ENCODE measurements at places on chromosomes 1 and 21.

GRCh38 chr21:39073717-39074116, 109.5 kb downstream of the PSMG1 start:
- DNase-seq, result no peak

- DNase-seq, result no peak
Observed at GRCh38 chr1:1441002-1441888, 5.8 kb downstream of the VWA1 start.

- no peak for DNase-seq
Observed at GRCh38 chr1:162006081-162006480, 17.6 kb downstream of the OLFML2B start.

DNA sequence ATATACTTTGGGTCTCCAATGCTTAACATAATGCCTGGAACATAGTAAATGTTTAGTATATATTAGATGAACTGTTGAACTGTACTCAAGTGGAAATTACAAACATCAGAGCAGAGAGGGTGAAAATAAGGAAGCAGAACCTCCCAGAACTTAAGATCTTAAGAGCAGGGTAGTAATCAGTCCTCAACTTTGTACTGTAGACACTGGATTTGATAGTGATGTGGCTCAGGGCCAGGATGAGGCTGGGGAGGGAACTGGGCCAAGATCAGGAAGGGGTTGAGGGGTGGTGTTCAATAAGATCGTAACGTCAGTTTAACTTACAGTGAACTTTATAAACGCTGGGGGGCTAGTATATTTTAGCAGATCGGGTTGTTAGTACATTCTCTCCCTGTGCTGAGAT, 15.4 kb downstream of the MPZL1 start:
- no peak for DNase-seq

- no peak for DNase-seq
Observed at GRCh38 chr1:202698276-202698675, 12.0 kb downstream of the SYT2 start.

DNA sequence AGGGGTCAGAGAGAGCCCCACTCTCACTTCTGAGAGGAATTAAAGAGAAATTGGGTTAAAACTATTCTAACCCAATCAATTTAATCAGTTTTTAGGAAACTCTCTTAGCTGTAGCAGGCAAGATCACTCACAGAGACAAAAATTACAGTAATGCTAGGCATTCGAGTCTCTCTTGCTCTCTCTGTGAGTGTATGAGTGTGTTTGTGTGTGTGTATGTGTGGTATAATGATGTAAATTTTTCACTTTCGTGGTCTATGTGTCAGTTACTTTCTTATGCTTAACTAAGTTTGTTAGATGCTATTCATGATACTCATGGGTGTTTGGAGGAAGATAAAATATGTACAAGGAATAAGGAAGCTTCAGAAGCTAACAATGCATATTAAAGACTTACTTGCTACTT, 131.3 kb downstream of the FASLG start:
- DNase-seq, result no peak

DNA sequence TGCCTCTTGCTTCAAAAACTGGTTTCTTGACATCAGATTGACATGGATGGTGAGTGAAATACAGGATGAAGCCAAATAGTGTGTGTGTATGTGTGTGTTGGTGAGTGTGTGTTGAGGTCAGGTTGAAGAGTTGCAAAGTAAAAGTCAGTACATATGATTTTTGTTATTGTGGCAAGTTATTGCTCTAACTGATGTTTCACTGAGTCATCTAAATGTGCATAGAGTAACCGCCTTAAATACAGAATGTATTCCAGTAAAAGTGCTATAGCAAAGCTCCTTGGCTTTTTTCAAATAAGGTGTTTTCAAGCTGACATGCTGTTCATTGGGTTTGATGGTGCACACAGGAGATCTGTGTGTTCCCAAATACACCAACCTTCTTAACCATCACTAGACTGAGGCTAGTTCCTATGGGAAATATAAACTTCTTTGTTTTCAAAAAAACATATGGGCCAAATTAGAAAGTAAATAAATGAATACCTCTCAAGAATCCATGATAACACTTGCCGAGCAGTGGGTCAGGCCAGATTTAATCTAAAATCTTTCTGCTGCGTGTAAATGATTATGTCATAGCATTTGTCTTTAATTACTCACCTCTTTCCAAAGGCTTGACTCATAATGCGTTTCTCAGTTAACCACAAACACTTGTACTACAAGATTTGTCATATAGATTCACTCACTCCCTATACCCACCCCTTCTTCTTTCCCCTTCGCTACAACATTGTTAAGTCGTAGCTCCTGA, 151.1 kb downstream of the LYPLAL1 start:
- no peak for DNase-seq

DNA sequence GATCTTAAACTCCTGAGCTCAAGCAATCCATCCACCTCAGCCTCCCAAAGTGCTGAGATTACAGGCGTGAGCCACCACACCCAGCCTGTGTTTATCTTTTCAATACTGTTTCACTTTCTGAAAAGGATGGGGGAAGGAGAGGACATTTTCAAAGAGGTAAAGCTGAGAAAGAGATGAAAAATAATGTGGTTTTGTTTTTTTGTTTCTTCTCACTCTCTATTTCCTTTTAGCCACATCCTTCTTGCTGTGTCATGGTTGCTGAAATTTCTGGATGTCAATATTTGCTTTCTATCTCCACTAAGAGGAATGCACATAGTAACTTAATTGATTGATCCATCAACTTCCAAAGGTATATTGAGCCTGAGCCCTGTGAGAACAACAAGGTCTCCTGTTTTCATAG, 6.4 kb upstream of the C1orf21 start:
- no peak for DNase-seq

DNA sequence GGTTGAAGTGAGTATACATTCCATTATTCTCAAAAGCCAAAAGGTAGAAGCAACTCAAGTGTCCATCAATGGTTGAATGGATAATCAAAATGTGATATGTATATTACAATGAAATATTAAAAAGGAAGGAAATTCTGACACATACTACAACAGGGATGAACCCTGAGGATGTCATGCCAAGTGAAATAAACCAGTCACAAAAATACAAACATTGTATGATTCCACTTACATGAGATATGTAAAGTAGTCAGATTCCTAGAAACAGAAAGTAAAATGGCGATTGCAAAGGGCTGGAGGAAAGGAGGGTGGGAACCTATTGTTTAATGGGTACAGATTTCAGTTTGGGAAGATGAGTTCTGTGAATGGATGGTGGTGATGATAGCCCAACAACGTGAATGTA, 5.8 kb downstream of the SLC44A3 start:
- DNase-seq, result no peak

- DNase-seq, result no peak
Observed at GRCh38 chr1:215526147-215526845, 40.8 kb upstream of the KCTD3 start.

DNA sequence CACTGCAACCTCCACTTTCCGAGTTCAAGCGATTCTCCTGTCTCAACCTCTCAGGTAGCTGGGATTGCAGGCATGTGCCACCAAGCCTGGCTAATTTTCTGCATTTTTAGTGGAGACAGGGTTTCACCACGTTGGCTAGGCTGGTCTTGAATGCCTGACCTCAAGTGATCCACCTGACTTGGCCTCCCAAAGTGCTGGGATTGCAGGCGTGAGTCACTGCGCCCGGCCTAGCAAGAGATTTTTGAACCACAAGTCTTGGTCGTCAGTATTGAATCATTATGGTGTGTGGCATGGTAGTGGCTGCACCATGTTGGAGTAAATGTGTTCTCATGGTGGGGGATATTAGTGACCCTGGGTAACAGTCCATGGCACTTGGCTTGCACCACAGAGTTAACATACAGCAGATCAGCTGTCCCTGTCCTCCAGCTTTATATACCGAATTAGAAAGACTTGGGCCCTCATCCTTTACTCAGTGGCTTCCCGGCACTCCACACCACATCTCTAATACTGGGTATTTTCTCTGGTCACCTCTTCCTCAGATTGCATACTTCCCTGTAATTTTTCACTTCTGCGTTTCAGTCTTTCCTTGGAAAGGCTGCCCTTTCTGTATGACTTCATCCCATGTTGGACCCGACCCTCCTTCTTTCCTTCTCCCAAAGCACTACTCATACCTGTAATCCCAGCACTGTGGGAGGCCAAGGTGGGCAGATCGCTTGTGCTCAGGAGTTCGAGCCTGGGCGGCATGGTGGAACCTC, 25.1 kb downstream of the AK4 start:
- no peak for DNase-seq

- DNase-seq, result no peak
Observed at GRCh38 chr1:153536671-153537375, 1.0 kb upstream of the S100A6 start.

DNA sequence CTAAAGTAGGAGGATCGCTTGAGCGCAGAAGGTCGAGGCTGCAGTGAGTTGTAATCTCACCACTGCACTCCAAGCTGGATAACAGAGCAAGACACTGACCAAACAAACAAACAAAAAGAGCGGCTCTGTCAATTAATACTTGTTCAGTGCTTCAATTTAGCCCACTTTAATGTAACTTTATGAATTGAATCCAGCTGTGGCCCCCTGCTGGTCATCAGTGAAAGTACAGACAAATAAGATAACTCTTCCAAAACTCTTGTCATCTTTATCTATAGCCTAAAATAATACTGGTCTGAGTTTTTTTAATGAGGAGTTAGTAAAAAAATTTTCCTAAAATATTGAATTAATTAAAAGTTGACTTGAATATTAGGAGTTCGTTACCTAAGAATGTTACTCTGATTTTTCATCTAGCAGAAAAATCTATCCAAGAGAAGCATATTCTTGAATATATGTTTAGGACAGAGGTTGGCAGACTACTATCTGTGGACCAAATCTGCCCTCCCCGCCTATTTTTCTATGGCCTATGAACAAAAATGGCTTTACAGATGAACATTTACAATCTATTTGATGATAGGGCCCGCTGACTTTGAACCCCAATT, 26.1 kb downstream of the ATP5PF start:
- DNase-seq, result no peak

DNA sequence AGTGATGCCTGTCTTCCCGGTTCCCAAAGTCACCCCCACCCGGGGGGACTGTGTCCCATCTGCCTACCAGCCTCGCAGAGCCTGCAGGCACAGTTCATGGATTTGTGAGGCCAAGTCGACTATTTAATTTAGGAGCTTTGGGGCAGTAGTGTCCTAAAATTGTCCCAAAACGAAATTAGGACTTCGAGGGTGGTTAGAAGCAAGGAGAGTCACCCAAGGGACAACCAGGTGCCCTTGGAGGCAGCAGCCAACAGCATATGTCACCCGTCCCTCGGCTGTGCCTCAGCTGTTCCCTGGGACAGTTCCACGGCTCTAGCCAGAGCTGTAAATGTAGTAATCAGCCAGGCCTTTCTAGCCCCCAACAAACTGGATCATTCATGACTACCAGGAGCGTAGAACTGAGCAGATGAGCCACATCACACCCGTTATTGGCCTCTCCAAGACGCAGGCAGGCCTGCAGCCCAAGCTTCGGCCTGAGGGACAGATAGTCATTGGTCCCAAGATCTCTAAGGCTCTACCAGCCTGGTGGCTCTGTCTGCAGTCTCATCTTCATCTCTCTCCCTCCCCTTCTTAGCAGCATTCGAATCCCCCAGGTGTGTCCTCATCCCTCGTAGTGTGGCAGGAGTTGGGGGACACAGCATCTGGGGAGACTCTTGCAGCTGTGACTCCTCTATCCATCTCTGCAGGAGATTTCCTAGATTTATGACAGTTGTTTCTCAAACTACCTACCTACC, 2.9 kb downstream of the PAX7 start:
- no peak for DNase-seq

DNA sequence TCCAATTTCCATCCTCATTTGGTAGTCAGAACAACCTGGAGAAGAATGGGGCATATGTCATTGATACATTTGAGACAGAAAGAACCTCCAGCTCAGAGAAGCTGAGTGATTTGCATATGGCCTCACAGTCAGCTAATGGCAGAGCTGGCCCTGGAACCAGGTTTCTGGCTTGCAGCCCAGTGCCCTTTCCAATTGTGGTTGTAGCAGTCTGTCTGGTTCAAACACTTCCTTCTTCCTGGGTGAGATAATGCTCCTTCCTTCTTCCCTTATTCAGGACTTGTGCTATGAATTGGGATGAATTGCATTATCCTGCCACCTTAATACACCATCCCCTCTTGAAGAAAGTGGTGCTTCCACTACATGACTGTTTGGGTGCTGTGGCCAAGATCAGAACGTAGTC, 24.2 kb downstream of the SLC5A9 start:
- DNase-seq, result no peak

DNA sequence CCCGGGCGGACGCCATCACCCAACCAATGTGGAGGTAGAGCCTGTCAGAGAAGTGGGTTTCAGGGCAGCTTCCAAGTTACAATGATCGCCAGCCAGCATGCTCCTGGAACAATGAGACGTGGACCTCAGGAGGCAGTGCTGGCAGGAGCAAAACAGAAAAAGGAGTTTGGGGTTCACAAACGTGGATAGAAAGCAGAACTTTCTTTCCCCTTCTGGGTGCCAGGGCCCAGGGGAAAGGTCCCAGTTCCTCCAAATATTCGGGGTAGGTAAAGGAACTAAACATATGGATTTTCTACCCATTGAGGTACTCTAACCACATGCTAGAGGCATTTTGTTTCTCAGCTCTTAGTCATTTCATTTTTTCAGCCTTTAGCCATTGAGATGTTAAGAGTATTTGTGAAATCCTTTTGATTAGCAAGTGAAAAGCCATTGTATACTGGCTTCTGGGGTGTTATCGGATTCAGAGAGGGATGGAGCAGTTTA, 488.4 kb upstream of the ADGRL2 start:
- no peak for DNase-seq

DNA sequence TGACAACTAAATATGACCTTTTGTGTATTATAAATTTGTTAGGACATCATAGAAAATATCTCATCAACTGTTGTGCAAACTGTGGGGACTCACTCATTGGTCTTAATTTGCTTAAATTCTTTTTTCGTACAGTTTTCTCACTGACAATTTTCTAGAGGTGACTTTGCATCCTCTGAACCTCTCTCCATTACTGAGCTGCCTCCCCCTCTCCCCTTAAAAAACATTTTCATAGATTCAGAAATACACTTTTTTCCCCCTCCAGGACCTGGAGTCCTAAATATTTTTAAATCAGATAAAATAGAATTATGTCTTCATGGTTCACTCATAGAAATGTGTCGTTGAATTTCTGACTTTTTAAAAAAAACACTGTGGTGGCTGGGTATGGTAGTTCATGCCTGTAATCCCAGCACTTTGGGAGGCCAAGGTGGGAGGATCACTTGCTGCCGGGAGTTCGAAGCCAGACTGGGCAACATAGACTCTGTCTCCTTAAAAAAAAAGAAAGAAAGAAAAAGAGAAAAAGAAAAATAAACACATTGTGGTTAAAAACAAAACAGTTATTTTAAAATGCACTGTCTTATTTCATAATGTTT, 1.5 kb downstream of the CNST start:
- no peak for DNase-seq

DNA sequence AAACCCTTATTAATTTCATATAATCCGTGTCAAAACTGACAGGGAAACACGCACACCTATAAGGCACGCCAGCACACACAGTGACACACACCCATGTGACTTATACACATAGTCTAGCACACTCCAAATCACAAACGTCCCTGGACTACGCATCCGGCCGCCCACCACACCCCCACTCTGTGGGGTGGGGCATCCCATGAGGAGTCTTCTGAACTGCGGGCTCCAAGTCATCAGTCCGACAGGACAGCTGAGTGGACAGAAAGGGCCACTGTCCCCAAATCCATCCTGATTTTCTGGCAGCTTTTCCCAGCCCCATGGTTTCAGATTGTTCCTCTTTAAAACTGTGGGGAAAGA, 829 bp downstream of the PEA15 start:
- no peak for DNase-seq

Measured in NCI-H187 (cell line).